ENCODE measurements at places on chromosomes 3 and 15. TPM values are rescaled to one million over a fixed set of nuclear protein-coding genes. Genes with fewer than 3 reads are reported as not detected.

- no peak overlapping the region for H3K27ac ChIP-seq
- H3K4me1 ChIP-seq = peaks cover 21% of the 10 kb centered on the region
- H3K27me3 ChIP-seq = peaks cover 34% of the 10 kb centered on the region
- DNase-seq = peak; percentile 72
- H3K4me3 ChIP-seq = peak overlapping the region; percentile 67
- no peaks in the 10 kb centered on the region for H3K36me3 ChIP-seq
Measured at GRCh38 chr15:83378921-83379578, 68.1 kb upstream of the SH3GL3 start.

DNA sequence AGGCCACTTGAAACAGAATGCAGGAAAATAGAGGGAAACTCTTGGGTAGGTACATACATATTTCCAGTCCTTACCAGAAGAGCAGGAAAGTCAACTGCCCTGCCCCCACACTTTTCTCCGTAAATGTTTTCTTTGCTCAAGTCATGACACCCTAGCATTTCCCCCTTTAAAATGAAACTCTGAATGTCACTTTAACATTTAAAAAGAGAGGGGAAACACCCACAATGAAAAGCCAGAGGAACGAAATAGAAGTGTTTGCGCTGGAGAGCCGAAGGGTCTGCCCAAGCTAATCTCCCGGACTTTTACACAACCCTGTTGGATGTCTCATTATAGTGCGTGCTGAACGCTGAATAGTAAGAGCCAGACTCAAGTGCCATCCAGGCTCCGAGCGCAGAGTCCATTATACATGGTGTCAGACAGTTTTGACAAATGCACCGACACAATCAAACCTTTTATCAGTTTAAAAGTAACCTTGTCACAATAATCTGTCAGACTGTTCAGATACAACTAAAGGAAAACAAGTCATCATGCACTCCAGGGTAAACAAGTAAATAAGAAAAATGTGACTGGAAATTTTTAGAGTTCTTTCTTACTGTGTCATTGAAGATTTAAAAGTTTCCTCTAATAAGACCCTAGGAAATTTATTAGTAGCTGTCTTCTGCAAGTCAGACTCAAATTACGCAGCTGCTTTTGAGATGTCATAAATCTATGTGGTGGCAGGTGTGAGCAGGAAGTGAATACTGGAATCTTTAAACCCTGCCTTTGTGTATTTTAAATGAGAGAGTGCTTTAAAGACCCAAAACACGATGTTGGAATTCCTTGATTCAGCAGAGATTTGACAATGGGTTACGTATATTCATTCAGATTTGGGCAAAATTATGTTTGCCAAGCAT lies 159.8 kb downstream of the RBMS3 start:
- peak overlapping the region; percentile 29 for H3K4me3 ChIP-seq
- H3K27ac ChIP-seq = peak overlapping the region; percentile 40
- no peaks in the 10 kb centered on the region for H3K36me3 ChIP-seq

Gene MUC20
- total RNA-seq = not detected

Gene OXTR
- total RNA-seq = 7.8 TPM

Gene TRIM42
- not detected for total RNA-seq

- H3K4me1 ChIP-seq = peaks cover 11% of the 10 kb centered on the region
- H3K36me3 ChIP-seq = no peaks in the 10 kb centered on the region
- H3K27ac ChIP-seq = no peak overlapping the region
Measured at GRCh38 chr3:55285156-55285555, 201.9 kb downstream of the WNT5A start.

DNA sequence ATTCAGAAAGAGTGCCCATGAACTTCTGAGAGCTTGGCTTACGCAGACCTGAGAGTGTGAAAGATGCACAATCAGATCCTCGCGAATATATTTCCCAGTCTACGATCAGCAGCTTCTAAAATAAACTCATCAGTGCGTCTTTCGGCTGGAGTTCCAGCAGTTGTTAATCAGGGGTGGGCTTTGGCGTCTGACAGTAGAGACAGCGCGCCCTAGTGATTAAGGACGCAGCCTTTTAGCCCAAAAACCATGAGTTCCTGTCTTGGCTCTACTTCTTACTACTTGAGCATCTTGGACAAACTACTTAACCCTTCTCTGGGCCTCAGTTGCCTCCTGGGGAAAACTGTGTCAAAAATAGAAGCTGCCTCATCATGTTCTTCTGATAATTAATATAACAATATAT lies 15.8 kb upstream of the ARRDC4 start:
- no peaks in the 10 kb centered on the region for H3K36me3 ChIP-seq
- no peak overlapping the region for H3K27ac ChIP-seq
- H3K4me3 ChIP-seq = no peak overlapping the region
- H3K4me1 ChIP-seq = no peaks in the 10 kb centered on the region
- peak; percentile 27 for DNase-seq
- no peaks in the 10 kb centered on the region for H3K27me3 ChIP-seq

DNA sequence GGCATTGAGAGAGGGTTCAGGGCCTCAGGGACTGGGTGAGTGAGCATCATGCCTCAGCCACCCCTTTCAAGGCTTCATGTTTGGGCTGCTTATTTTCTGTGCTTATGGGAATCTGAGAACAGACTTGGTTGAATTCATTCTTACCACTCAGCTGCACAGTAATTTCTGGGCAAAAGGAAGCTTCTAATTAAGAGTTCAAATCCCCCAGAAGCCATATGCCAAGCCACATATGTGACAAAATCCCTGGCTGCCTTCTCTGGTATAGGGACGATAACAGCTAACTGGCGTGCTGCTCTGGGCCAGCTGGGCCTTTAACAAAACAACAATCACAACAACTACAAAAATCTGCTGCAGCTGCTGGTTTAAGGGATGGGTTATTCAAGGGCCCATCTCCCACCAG lies 181.0 kb upstream of the ANKRD28 start:
- no peak overlapping the region for H3K27ac ChIP-seq
- DNase-seq = no peak
- H3K4me1 ChIP-seq = peaks cover 10% of the 10 kb centered on the region
- no peaks in the 10 kb centered on the region for H3K27me3 ChIP-seq
- no peak overlapping the region for H3K4me3 ChIP-seq

DNA sequence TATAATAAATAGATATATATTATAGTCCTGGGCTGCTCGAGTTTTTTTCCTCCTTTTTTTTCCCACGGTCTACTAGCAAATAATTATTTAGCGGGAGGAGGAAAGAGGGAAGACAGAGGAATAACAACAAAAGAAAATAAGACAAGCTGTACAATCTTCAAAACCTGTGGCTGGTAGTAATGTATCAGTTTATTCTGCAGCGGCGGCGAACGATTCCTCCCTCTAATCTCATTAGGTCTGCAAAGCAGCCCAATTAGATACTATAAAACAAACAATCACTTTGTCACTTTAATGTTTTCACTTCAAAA lies 390 bp upstream of the TLE3 start:
- peaks cover 40% of the 10 kb centered on the region for H3K27me3 ChIP-seq
- no peak for DNase-seq
- no peaks in the 10 kb centered on the region for H3K36me3 ChIP-seq
- H3K4me1 ChIP-seq = peaks cover 28% of the 10 kb centered on the region
- H3K4me3 ChIP-seq = peak overlapping the region; percentile 63
- no peak overlapping the region for H3K27ac ChIP-seq

- H3K36me3 ChIP-seq = no peaks in the 10 kb centered on the region
- H3K27me3 ChIP-seq = no peaks in the 10 kb centered on the region
- no peak for DNase-seq
- H3K27ac ChIP-seq = no peak overlapping the region
- no peak overlapping the region for H3K4me3 ChIP-seq
Measured at GRCh38 chr15:68317281-68318007, 39.9 kb downstream of the FEM1B start.

Gene KNG1
- not detected for total RNA-seq

- H3K4me3 ChIP-seq = no peak overlapping the region
- no peak overlapping the region for H3K27ac ChIP-seq
- H3K27me3 ChIP-seq = no peaks in the 10 kb centered on the region
- peaks cover 8% of the 10 kb centered on the region for H3K4me1 ChIP-seq
- DNase-seq = no peak
- no peaks in the 10 kb centered on the region for H3K36me3 ChIP-seq
Measured at GRCh38 chr15:66738595-66738994, 36.6 kb downstream of the SMAD6 start.

GRCh38 chr15:56496635-56497034 lies 31.7 kb upstream of the MNS1 start:
- H3K27me3 ChIP-seq = no peaks in the 10 kb centered on the region
- no peak overlapping the region for H3K27ac ChIP-seq
- H3K4me1 ChIP-seq = no peaks in the 10 kb centered on the region
- no peaks in the 10 kb centered on the region for H3K36me3 ChIP-seq

Gene ZBED2
- not detected for total RNA-seq

DNA sequence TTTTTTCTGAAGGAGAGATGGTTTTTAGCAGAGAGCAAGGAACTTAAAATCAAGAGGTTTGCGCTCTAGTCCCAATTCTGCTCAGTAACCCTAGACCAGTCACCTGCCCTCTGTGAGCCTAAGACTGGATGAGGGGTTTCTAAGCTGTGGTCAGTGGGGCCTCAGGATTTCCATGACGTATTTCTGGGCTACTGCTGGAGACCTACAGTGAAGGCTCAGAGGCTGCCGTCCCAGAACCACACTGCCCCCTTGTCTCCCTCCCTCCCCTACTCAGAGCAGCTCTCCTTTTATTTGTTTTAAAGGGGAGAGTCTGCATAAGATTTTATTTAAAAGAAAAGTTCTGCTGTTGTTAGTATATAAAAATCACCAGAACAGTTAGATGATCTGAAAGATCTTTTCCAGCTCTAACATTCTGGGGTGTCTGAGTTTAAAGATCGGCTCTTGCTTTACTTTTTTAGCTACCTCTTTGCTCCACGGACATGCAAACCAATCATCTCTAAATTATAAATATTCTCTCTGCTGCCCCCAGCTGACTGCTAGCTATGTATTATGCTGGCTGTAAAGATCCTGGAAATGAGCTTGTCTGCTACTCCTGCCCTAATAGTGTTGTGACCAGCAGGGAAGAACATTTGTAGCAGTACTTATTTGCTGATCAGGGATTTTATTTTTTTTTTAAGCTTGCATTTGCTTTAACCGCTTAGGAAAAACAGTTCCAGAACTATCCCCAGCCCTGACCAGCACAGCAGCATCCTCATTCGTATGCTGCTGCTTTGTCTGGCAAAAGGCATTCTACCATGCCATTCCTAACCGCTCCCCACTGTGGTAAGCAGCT lies 28.6 kb upstream of the NDUFB4 start:
- H3K4me3 ChIP-seq = no peak overlapping the region
- H3K4me1 ChIP-seq = peaks cover 21% of the 10 kb centered on the region
- no peaks in the 10 kb centered on the region for H3K27me3 ChIP-seq
- peak; percentile 59 for DNase-seq
- no peaks in the 10 kb centered on the region for H3K36me3 ChIP-seq

GRCh38 chr3:15121936-15122335 lies 23.0 kb upstream of the RBSN start:
- H3K36me3 ChIP-seq = no peaks in the 10 kb centered on the region
- no peaks in the 10 kb centered on the region for H3K27me3 ChIP-seq
- no peak overlapping the region for H3K4me3 ChIP-seq
